ENCODE measurements at places on chromosomes 16 and 17.

- DNase-seq: peak; percentile 57
Observed at GRCh38 chr17:38704606-38705522, at the start of gene MLLT6. TSS of gene MLLT6 (plus strand) at chr17:38705273. CDS start at chr17:38705633, 360 bp downstream.

DNA sequence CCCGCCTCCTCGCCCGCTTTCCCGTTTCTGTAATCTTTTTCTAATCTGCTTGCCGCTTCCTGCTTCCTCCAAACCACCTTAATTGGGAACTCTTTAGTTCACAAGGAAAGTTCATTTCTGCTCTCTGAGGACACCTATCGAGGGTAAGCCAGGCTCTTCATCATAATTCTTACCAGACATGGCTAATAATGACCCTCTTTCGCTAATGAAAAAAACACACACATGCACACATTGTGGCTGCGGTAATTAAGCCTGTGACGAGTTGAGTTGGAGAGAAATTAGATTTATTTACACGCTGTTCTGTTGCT is 100.6 kb downstream of the ZNF423 start:
- DNase-seq: no peak

DNA sequence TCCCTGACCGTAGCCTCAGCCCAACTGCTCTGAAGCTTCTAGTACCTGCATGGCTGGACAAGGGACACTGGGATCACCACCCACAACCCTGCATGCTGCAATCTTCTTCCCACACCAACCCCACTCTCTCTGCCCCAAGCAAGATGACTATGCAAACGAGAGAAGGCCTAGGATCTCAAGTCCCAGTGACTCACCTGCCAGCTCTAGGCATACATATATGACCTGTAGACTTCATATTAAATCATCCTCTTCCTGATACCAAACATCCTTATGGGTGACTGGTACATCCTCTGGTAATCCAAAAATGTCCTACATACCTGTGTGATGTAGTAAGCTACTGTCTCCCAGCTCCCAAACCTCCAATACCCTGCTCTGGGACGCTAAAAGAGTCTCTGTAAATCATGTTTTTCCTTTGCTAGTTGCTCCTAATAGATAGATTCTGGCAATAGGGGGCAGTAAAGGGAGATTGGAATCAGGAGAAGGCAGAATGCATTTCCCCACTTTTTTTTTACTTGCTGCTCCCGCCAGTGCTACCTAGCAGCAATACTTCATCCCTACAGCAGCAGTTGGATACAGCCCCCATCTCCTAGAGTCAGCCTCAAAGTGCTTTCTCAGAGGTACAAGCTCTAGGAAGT is 43.4 kb upstream of the SOX9 start:
- peak; percentile 82 for DNase-seq

DNA sequence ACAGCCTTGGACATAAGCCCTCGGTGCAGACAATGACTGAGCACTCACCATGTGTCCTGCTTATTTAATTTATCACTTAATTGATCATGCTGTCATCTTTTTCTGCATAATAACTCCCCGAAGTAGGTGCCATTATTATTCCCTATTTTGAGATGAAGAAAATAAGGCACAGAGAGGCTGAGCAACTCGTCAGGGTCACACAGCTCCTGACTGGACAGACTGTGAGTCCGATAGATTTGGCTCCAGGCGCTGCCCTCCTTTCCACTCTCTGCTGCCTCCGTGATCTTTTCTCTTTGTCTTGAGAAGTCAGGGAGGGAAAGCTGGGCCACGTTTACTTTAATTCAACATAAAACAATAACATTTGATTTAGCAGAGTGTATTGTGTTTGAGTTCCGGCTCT is 19.0 kb upstream of the N4BP1 start:
- DNase-seq: no peak

DNA sequence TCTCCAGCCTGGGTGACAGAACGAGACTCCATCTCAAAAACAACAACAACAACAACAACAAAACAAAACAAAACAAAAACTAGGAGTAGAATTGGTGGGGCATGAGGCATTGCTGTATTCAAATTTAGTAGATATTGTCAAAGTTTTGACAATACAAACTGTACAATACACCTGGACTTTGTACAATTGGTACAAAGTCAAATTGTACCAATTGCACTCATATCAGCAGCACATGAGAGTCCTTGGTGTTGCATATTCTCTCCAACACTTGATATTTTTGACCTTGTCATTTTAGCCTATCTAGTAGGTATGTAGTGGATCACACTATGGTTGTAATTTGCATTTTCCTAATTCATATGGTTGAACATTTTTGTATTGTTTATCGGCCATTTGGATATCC is 14.3 kb upstream of the ATF7IP2 start:
- no peak for DNase-seq

DNA sequence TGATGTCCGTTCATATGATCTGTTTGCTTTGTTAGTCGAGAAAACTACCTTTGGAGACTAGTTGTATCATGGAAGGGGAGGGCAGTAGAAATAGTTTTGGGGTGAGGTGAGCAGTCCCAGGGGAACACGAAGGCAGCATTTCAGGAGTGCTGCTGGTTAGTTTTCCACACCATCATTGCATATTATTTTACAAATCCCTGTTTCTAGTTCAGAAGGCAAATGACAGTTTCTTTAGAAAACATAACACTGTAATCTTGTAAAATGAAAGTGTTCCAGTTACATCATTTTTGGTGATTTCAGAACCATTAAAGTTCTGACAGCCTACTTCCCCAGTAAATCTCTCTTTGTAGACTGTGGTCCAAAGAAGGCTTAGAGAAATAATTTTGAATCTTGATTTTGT is 25.4 kb downstream of the BANP start:
- no peak for DNase-seq

DNA sequence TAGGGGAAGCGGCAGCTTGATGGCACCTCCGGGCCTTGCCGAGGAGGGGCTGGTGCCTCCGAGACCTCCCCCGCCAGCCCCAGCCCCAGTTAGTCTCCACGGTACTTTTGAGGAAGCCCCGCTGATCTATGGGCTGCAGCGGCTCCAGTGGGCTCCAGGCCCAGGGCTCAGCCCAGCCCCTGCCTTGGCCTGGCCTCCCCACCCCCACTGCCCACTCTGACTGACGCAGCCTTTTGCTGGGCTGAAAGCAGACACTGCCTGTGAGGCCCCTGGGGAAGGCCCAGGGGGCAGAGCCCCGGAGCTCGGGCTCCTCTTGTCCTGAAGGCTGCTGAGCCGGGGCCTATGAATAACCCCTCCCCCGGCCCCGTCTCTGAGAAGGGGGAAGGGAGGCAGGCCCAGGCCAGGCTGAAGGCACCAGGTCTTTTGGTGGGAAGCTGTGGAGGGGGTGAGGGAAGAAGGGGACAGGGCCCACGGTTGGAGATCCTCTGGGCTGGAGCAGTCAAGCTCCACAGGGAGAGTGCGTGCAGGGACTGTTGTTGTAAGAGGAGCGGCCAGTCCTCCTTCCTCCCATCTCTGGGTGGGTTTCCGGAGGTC is 7.5 kb upstream of the SMTNL2 start:
- DNase-seq: no peak

DNA sequence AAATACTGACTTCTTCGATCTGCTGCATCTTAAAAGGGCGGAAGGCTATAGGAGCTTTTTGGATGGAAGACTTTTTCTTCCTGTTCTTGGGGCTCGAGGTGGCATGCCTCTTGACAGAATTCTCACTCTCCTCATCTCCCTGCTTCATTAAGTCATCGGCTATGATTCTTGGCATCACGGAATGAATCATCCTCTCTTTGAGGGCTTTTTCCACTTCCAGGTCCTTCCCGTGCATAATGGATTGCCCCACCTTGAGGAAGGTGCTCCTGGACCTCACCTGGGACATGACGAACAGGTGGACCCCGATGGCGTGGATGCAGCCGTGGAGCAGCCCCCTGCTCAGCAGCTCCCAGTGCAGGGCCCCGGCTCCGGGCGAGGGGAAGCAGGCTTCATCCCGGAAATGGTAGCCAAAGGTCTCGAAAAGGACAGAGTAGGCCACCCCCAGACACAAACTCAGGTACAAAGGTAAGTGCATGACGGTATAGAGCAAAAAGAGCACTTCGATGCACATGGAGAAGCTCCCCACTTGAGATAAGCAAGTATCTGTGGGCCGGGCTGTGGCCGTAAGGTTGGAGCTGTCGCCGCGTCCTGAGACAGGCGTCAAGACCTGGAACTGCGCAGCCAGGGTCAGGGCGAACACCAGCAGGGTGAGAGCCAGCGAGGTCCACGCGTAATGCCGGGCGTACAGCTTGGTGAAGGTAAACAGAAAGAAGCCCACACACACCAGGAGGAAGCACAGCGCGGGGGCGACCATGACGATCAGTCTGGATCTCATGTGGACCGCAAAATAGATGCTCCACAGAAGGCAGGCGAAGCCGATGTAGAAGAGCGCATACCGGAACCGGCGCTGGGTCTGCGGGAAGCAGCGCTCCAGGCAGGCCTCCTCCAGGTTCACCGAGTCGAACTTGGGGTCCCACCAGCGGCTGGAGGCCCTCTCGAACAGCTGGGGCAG is 1.7 kb downstream of the ADCY9 start:
- no peak for DNase-seq

GRCh38 chr17:7119314-7119713 is 4.7 kb upstream of the ASGR2 start:
- DNase-seq: no peak

- DNase-seq: no peak
Observed at GRCh38 chr17:67995570-67996263, 552 bp downstream of the C17orf58 start.

DNA sequence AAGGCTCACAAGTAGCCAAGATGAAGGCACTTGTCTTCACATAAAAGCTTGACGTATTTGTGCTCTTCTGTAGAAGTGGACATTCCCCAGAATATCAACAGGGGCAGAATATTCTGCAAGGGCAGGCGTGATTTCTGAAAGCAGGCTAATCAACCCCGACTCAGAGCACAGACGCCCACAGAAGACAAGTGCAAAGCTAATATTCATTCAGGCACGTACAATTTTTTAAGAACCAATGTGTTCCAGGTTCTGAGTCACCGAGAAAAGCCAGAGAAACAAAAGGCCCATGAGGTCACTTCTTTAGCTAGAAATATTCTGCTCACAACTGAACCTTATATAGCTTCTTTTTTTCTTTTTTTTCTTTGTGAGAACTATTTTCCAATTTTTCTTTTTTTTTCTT is 121.6 kb downstream of the DNAH9 start:
- DNase-seq: no peak

DNA sequence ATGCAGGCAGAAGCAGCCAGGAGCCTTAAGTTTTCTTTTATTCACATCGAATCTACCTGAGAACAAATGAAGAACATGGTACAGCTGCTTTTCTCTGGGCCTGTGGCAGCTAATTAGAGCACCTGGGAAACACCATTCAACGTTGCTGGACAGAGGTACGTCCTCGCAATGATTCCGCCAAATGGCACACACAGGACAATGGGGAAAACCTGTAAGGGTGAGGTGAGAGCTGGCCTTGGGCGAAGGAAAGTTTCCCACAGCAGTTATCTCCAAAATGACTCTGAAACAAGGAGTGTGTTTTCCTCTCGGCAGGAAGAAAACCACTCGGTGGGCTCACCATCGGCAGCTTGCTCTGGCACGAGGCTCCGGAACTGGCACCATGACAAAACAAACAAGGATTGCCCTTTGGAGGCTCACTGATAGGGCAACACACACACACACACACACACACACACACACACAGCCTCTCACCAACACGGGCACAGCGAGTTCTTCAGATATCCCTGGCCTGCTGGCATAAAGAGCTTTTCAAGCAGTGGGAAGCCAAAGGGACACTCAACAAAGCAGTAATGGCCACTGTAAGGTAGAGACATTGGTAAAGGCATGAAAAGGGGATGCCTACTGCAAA is 73.7 kb downstream of the ZFHX3 start:
- no peak for DNase-seq

- peak; percentile 31 for DNase-seq
Observed at GRCh38 chr17:56994009-56994792, 16.3 kb downstream of the SCPEP1 start.

DNA sequence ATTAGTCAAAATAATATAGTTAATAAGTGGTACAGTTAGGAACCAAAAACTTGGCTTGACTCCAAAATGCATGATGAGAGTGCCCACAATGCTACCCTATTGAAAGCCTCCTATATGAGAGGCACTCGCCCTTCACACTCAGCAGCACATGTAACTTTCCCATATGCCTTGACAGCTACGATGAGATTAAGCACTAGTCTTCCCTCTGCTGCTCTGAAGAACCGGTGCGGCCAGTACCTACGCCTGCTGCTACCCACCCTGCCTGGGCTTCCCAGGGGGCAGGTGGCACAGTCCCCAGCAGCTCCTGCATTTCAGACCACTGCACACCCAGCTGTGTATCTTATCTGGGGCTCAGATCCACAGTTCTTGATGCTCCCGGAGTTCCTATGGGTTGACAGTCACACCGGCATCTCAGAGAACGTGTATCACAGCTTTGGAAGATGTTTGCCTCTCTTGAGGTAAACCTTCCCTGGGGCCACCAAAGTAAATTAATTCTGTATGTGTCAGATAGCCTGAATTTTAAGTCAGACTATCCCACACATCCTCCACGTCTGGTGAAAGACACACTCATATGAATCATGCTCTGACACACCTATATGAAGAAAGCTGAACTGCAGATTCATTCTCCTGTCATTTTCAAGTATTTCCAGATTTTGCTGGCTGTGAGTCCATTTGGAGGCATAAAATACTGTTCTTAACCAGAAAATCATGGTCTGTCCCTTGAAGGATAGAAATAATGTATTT is 77.8 kb downstream of the MYH10 start:
- DNase-seq: peak; percentile 88

GRCh38 chr16:23509782-23510163 is 521 bp downstream of the GGA2 start:
- no peak for DNase-seq

- no peak for DNase-seq
Observed at GRCh38 chr17:47076171-47076570, 97.1 kb upstream of the RPRML start.

- no peak for DNase-seq
Observed at GRCh38 chr16:4564661-4565267, 8.6 kb downstream of the C16orf96 start.

DNA sequence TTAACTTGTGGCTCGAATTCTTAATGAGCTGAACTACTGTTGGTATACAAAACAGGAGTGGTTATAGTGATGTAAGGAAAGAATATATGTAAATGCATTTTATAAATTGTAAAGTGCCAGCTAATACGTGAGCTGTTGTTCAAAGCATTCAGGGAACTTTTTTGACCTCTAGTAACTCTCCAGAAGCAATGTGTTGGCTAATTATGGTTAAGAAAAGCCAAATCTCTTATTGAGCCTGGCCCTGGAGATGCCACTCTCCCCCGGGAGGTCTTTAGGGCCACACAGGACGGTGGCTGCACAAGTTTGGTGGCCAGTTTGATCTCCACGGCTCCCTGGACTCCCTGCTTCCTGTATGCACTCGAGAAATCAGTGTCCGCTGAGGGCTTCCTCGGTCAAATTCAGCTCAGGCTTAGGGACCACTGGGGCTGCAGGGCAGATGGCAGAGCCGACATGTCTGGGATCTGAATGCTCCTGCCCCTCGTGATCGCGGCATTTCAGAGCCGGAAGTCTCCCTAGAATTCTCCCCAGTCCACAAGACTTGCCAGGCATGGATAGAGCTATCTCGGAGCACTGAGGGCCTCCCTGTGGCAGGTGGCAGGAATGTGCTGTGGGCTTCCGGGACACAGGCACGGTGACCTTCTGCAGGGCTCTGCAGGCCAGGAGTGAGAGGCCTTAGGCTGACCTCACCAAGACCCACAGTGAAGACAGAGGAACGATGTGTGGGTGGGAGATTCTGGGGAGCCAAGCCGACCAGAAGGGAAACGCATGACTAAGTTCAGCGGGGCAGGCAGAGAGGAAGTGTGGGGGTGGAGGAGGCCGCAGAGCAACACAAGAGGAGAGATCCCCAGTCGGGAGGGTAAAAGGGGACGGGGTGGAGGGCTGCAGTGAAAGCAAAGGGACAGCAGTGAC is 18.6 kb upstream of the PITPNM3 start:
- no peak for DNase-seq

Data from foreskin keratinocyte (primary cell).